Keratinocyte (primary cell): ENCODE measurements at places on chromosomes 3 and 15. TPM values are rescaled to one million over a fixed set of nuclear protein-coding genes. Genes with fewer than 3 reads are reported as not detected.

GRCh38 chr3:87041191-87041590 is 50.2 kb upstream of the VGLL3 start:
- no peak for DNase-seq

DNA sequence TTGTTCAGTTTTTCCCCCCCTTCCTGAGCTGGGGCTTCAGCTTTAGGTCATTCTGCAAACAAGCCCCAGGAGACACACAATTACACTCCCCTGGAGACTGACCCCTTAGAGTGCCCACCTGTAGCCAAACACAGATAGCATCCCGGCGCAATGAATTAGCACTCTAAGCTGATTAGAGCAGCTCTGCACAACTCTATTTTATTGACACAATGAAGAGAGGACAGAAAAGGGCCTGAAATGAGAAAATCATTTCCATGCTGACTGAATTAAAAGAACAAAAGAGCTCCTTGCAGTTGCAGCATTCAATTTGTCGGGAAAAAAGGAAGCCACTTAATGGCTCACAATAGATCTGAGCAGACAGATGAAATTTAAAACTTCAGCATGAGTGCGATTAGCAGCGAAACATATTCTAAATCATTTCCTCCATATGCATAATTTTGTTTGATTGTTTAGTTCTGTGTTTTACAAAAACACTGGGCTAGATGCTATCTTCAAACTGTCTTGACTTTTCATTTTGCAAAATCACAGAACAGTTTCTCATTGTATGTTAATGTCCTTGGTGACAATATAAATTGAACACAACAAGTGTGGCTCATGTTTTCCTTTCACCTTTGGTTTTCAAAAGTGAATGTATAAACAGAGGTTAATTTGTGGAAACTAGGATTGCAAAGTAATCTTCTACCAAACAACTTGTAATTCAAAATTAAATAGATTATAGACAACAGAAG is 308.6 kb downstream of the MECOM start:
- DNase-seq = no peak

DNA sequence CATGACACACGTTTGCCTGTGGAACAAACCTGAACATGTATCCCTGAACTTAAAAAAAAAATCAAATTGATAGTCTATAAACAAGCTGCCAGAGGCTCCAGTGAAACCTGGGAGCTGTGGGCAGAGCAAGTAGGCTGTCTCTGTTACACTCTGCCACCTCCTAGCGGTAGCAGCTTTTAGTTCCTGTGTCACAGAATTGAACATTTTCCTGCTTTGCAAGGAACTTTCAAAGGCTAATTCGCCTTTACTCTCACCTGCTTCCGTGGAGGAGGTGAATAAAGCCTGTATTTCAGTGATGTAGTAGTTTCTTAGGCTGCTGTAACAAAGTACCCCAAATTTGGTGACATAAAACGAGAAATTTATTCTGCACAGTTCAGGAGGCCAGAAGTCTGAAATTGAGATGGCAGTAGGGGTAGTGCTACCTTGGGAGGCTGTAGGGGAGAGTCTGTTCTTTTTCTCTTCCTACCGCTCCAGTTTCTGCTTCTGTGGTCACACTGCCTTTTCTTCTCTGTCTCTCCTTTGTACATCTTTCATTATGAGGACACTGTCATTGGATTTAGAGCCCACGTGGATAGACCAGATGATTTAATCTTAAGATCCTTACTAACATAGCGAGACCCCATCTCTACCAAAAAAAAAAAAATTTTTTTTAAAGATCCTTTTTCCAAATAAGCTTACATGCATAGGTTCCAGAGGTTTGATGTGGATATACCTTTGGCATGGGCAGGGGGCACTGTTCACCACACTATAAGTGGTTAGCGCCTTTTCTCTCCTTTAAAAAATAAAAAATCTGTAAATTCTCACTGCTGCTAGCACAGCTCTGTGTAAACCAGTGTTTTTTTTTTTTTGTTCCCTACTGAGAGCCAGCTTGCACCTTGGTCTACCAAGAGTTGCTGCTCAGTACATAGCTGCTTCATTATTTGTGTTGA is 25.3 kb downstream of the FBXO22 start:
- no peak for DNase-seq

GRCh38 chr3:44848634-44849033 is 13.1 kb upstream of the TMEM42 start:
- DNase-seq = no peak

DNA sequence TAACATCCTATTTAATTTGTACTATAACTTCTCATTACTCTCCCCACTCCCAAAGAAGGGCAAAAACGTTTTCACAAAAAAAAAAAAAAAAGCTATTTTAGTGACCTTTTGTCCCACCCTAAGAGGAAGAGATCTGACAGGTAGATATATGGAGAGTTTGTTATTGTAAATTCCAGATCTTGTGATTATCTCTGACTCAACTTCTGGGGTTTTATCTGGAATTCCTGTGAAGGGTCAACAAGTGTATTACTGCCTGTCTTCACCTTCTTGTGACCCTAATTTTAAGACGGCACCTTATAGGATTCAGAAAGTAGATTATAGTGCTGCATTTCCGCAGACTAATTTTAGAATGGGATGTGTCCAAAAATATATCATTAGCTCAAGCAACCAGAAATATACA is 205.9 kb upstream of the CDIN1 start:
- no peak for DNase-seq

DNA sequence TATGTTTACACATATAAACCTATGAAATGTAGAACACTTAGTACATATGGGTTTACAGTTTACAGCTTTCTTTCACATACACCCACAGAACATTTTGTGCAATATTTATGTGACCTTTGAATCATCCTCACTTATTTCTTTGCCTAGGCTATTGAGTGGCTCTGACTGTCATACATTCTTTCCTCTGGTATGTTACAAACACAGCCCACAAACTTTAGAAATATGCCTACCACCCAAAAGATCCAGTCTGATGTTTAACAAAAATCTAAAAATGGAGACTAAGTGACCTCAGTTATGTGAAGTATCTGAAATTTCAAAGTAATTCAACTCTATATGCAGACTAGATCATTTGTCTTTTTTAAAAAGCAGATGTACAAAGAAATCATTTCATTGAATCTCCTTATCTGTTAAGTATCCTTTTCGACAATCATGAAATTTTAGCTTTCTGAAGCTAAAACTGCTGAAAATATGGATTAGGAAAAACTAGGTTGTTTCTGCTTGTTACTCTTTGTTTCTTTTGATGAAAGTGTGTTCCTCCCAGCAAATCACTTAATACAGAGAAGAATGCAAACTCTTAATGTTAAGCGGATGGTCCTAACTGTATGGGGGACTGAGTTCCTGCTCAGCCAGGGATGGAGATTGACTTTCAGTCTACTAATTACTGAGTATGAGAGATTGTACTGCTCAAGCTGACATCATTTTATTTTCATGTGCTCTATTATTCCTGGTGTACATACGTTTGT is 27.7 kb downstream of the CCDC54 start:
- no peak for DNase-seq

DNA sequence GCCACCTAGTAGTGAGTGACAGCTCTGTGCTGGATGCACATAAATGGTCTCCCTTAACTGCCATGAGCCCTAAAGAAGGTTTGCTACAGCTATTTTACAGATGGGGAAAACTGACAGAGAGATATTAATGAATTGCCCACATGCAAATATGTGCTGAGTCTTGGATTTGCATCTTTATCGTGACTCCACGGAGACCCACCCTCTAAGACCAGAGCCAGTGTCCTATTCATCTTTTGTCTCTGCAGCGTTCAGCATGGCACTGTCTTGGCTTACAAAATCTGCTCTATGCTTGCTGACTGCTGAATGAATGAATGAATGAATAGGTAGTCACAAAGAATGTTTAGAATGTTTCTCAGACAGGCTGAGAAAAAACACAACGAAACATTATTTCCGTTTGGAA is 48.3 kb downstream of the BTD start:
- no peak for DNase-seq

GRCh38 chr15:61084944-61085367 is 144.1 kb downstream of the RORA start:
- no peak for DNase-seq

GRCh38 chr3:109098079-109098644 is 19.8 kb downstream of the MORC1 start:
- DNase-seq = no peak

GRCh38 chr3:169695031-169695430 is 31.5 kb upstream of the MECOM start:
- DNase-seq = no peak

DNA sequence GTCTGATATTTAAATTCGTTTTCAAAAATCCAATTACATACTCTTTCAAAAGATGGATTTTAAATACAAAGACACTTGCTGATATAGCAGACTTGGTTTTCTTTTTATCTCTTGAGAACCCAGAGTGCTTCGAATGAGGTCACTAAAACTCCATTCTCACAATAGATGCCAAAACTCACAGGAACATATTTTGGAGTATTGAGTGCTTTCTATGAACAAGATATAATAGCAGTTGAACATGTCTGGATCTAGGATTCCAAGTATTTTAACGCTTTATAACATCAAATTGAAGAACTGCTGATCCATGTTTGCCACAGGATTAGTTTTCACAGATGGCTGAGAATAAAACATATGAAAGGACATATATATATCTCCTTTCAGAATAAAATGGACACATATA is 113.2 kb downstream of the SAMMSON start:
- DNase-seq = no peak

DNA sequence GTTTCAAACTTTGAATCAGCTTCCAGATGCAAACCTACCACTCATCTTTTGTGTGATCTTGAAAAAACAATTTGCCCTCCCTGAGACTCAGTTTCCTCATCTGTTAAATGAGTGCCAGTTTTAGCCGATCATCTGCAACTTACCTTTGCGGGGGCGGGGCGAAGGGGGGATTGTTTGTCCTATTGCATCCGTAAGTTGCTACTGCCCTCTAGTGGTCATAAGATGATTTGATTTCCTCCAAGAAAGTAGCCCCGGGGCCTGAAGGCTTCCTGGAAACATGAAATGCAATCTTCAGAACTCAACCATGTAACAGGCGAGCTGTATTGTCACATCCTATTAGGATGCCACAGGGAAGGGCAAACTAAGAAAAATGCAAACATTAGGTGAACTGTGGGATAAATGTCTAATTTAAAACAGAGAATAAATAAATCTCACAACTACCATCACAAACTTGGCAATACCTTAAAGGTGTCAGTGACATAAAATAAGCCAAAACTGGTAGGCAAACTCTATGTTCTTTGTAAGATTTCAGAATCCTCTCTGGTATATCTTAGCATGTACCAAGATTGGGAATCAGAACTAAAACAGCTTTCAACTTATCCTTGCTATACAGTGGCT is 63.5 kb upstream of the CLDN18 start:
- peak; percentile 45 for DNase-seq

DNA sequence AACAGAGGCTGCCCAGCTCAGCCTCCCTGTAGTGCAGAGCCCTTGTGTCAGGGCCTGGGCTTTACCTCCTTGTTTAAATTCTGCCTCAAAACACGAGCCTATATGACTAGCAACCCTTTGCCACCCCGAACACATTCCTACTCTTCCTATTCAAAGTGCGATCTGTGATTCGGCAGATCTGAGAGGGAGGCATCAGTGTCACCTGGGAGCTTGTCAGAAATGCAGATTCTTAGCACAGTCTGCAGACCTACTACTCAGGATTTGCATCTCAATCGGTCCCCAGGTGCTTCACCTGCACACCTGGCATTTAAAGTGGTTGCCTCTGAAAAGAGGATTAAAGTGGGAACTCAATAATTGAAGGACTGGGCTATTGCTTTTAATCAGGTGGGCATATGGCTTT is 273.2 kb upstream of the TOPAZ1 start:
- DNase-seq = no peak

DNA sequence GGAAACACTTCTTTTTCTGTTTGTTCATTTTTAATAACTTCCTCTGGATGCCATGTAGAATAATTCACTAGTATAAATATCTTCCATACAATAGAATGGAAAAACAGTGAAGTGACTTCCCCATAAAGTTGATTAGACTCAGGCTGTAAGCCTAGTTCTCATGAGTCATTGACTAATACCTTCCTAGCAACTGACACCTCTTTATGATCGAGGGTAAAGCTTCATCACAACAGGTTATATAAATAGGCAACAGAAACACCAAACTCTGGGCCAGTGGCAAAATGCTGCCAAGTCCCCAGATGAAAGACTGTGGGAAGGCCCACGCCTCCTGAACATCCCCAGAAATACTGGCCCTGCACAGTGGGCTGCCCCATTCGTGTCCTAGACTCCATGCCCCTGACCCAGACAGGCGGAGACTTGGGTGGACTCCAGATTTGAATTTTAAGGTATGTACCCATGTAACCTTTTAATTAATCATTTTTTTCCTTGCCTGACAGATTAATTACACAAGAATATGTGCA is 71.3 kb upstream of the TBC1D23 start:
- DNase-seq = no peak

- DNase-seq = no peak
Measured at GRCh38 chr3:87167628-87168456, 59.3 kb upstream of the CHMP2B start.

DNA sequence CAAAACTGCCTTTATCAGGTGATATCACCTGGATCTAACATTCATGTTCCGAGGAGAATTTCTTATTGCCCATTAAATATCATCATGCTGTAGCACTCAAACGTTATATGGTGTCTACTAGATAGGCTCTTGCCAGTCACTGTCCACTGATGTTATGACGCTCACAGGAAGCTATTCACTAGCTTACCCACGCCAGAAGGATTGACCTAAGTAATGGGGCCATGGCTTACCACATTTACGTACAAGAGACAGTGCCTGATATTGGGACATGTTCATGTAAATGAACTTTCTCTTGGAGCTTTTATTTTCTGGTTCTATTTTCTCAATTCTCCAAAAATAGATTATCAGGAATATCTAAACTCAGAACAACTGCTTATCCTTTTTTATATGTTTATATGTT is 91.7 kb upstream of the NAALADL2 start:
- DNase-seq = no peak

GRCh38 chr3:155086051-155086450 is 5.9 kb downstream of the MME start:
- no peak for DNase-seq

The MESP2 gene
- polyA plus RNA-seq = 0.16 to 0.39 TPM (median 0.22 TPM) in 3 replicates

The SIDT1 gene
- polyA plus RNA-seq = 0.08 to 0.12 TPM (median 0.09 TPM) in 3 replicates

The MINAR1 gene
- polyA plus RNA-seq = 0.07 to 0.13 TPM (median 0.10 TPM) in 3 replicates

The ERICH6 gene
- polyA plus RNA-seq = 0.03 TPM in 2 of 3 replicates, not detected in the other

The PLAAT1 gene
- polyA plus RNA-seq = 0.48 to 0.57 TPM (median 0.55 TPM) in 3 replicates

The GABRB3 gene
- polyA plus RNA-seq = 0.81 to 0.86 TPM (median 0.84 TPM) in 3 replicates

The TBC1D23 gene
- 23.3 to 42.4 TPM (median 35.3 TPM) in 3 replicates for polyA plus RNA-seq

The TERB2 gene
- not detected in 3 replicates for polyA plus RNA-seq

The VEPH1 gene
- polyA plus RNA-seq = 0.21 to 0.57 TPM (median 0.44 TPM) in 3 replicates
